ENCODE measurements at places on chromosomes 11 and 22. TPM values are rescaled to one million over a fixed set of nuclear protein-coding genes. Genes with fewer than 3 reads are reported as not detected.

MMP12 gene
- 0.83 TPM for total RNA-seq

P2RY2 gene
- total RNA-seq, result under 0.01 TPM

WNT7B gene
- under 0.01 TPM for total RNA-seq

RCOR2 gene
- total RNA-seq, result 5.6 TPM

SPINDOC gene
- total RNA-seq, result 10.8 TPM

NRXN2 gene
- 0.26 TPM for total RNA-seq

TIGD3 gene
- 0.17 TPM for total RNA-seq
